MG63 (cell line): ENCODE measurements at places on chromosomes 16 and 17.

- no peak for DNase-seq
Measured at GRCh38 chr17:58757162-58757613, 1.5 kb downstream of the PPM1E start.

- no peak for DNase-seq
Measured at GRCh38 chr16:253833-254232, 19.2 kb downstream of the FAM234A start.

- no peak for DNase-seq
Measured at GRCh38 chr17:51128076-51128475, 7.4 kb upstream of the SPAG9 start.

DNA sequence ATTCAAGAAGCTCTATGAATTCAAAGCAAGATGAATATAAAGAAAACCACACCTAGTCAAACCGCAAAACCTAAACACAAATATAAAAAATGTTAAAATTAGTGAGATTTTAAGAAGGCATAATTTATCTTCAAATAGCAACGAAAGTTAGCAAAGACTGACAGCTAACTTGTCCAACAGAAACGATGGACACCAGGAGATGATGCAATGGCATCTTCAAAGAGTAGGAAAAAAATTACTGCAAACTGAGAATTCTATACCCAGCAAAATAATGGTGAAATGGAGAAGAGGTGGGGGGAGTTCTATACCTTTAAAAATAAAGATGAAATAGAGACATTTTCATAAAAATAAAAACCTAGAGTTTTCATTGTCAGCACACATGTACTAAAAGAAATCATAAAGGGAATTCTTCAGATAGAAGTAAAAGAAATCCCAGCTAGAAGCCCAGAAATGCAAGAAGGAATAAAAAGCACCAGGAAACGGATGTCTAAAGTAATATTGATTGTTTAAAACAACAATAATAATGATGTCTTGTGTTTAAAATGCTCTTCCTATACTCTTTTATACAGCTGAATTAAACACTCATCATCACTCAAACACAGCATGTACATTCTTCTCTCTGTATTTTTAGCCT is 24.6 kb upstream of the TANC2 start:
- DNase-seq, result no peak
